ENCODE measurements at places on chromosomes 7 and 10.

DNA sequence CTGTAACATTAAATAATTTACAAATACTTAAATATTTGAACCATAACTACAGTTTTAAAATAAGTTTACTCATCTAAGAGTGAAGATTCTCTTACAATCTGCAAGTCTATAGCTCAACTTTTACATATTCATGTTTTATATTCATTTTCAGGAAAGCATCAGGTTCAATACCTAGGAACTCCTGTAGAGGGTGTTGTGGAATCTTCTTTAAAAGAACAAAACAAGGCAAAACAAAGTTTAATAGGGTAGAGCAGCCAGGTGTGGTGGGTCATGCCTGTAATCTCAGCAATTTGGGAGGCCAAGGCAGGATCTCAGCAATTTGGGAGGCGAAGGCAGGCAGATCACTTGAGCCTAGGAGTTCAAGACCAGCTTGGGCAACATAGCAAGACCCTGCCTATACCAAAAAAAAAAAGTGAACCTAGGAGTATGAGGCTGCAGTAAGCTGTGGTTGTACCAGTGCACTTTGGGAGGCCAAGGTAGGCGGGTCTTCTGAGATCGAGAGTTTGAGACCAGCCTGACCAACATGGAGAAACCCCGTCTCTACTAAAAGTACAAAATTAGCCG lies 45.1 kb downstream of the ST8SIA6 start:
- no peak for DNase-seq

GRCh38 chr10:75013007-75013406 lies 98.4 kb upstream of the SAMD8 start:
- DNase-seq = no peak

GRCh38 chr10:110851020-110851612 lies 20.6 kb upstream of the PDCD4 start:
- DNase-seq = no peak

DNA sequence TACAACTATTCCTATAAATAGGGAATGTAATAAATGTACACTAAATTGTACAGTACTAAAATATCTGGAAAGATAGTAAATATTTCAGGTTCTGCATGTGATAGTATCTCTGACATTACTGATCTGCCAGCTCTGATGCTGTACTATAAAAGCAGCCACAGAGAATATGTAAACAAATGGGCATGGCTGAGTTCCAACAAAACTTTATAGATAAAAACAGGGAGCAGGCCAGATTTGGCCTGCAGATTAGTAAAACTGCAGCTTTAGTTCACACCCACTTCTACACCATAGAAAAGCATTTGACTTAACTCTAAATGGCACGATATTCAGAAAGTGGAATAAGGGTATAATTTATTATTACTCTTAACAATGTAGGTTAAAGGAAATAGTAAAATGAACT lies 18.8 kb upstream of the TLL2 start:
- no peak for DNase-seq

- DNase-seq = no peak
Measured at GRCh38 chr10:8633909-8634308, 579.4 kb downstream of the GATA3 start.

- DNase-seq = no peak
Measured at GRCh38 chr10:129455625-129456024, 11.4 kb upstream of the MGMT start.

DNA sequence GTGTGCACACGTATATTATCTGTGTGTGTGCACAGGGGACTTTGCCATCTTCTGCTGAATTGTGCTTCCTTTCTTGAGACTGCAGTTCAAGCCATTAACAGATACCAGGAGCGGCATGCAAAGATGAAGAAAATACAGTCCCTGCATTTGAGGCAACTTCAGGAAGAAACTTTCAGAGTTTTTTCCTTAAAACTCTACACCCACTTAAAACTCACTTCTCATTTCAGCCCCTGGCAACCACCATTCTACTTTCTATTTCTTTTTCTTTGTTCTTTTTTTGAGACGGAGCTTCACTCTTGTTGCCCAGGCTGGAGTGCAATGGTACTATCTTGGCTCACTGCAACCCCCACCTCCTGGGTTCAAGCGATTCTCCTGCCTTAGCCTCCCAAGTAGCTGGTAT lies 448.9 kb upstream of the ZMIZ1 start:
- no peak for DNase-seq

- DNase-seq = no peak
Measured at GRCh38 chr7:26091933-26092332, 60.1 kb upstream of the NFE2L3 start.

DNA sequence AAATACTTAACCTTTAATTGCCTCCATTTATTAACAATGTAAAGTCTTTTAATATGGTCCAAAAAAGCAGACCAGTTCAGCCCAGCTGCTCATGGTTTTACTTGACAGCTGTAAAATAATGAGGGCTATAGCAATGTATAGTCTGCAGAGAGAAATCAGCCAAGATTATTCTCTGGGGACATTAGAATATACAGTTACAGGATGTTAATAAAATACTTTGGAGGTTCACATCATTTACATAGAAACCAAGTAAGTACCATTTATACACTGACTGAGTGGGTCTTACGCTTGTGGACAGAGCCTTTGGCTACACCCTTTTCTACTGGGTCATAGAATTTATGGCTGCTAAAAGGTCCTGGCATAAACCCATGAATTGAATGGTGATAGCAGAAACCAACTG lies 340.7 kb upstream of the CELF2 start:
- no peak for DNase-seq

GRCh38 chr7:81753392-81753791 lies 16.5 kb downstream of the HGF start:
- no peak for DNase-seq

DNA sequence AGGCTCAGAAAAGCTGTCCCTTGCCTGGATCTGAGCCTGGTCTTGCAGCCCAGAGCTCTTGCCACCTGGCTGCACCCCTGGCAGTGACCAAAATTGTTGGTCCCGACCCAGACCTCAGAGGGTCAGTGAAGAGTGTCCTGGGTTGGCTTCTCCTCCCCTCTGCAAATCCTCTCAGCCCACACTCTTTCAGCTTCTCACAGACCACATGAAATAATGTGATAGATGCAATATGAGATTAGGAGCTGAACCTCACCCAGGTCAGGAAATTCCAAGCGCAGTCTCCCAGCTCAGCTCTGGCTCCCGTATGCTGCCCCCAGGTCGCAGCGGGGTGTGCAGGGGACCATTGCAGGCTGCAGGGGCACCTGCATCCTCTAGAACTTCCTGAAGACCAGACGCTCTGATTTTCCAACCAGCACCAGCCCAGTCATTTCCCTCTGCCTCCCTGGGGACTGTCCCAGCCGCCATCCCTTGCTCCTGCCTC lies 19.6 kb upstream of the RET start:
- no peak for DNase-seq

GRCh38 chr7:77413128-77413527 lies 3.0 kb downstream of the GSAP start:
- DNase-seq = no peak

DNA sequence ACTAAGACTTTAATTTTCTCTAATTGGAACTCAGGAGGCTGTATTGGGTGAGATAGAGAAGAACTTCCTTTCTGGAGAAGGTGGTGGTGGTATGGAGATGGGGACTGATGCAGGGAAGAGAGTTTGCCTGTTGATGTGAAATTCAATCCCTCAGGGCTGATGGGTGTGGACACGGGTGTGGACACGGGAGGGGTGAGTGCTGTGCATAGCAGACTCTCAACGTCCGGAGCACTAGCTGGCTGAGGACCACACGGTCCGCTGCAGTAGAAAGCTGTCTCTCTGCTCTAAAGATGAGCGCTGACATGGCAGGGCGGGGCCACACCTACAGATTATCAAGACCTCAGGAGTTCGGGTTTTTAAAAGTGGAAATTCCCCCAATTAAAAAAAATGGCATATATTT lies 148.5 kb upstream of the PITRM1 start:
- DNase-seq = no peak

DNA sequence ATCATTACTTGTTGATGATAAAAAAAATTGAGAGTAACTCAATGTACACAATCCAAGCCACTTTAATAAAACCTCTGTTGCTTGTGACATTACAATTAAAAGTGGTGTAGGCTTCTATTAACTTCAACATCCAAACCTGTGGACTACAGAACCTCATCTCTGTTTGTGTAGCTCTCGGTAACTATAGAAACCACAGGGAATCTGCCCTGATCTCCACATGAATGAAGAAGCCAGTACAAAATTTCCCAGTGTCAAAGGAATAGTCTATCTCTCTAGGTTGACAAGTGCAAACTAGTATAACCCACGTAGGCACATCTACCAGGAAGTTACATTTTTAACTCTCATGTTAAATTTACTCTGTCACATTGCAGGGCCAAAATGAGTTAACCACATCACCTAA lies 204.3 kb downstream of the CHCHD3 start:
- DNase-seq = no peak

DNA sequence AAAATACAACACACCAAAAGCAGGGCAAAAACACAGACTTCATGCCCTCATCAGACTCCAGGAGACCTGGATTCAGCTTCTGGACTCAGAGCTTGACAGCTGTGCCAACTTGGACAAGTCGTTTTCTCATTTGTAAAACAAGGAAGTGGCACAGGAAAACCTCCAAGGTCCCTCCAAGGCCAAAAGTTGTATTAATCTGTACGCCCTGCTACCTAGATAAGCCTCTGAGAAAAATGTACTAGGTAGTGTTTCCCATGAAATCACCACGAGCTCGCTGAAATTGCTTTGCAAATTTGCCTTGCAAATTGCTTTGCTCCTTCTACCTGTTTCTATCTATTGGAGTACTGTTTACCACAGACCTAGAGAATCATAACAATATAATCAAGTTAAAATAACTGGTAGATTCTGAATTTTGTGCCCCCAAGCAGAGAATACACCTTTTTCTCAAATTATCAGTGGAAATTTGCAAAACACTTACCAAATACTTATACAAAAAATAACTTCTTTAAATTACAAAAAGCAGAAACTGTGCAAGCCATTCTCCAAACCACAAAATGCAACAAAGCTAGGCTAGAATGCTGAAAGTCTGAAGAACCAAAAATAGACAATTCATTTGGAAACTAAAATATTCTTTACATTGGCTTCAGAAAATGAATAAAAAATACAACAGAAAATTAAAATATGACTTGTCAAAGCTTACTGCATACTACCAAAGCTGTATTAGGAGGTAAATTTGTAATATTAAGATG lies 158.1 kb upstream of the CHST15 start:
- no peak for DNase-seq

DNA sequence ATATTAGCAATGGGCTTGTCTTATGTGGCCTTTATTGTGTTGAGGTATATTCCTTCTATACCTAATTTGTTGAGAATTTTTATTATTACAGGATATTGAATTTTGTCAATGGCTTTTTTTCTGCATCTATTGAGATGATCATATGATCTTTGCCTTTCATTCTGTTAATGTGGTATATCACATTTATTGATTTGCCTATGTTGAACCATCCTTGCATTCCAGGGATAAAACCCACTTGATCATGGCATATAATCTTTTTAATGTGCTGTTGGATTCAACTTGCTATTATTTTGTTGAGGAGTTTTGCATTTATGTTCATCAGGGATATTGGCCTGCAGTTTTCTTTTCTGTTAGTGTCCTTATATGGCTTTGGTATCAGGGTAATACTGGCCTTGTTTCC lies 91.8 kb upstream of the KLF14 start:
- no peak for DNase-seq

GRCh38 chr7:150307129-150307528 lies 16.0 kb upstream of the LRRC61 start:
- DNase-seq = no peak

GRCh38 chr10:13823096-13823708 lies 236.4 kb downstream of the PRPF18 start:
- DNase-seq = no peak

- DNase-seq = no peak
Measured at GRCh38 chr7:146655928-146656797, 539.6 kb downstream of the CNTNAP2 start.

DNA sequence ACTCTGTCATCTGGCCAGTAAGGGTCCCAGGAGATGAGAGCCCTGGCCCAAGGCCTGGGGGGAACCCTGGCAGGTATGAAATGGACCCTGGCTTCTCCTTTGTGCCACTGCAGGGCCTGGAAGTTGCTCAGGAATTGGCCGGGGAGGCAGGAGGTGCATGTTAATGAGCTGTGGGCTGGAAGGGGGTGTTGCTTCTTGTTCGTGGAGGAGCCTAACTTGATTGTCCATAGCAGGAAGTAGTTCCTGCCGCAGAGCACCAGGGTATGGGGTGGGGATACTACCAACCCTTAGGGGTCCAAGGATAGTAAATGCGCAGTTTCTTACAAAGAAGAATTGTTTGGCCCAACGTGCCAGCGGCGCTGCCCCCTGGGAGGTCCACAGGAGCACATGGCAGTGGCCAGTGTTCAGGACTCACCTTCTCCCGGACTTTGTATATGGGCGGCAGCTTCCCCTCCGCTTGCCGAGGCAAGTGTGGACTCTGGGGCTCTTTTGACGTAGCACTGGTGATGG lies 21.5 kb downstream of the TEX36 start:
- no peak for DNase-seq

- no peak for DNase-seq
Measured at GRCh38 chr10:119090968-119091367, 10.4 kb upstream of the EIF3A start.

- no peak for DNase-seq
Measured at GRCh38 chr10:19970717-19971116, 154.5 kb downstream of the PLXDC2 start.

DNA sequence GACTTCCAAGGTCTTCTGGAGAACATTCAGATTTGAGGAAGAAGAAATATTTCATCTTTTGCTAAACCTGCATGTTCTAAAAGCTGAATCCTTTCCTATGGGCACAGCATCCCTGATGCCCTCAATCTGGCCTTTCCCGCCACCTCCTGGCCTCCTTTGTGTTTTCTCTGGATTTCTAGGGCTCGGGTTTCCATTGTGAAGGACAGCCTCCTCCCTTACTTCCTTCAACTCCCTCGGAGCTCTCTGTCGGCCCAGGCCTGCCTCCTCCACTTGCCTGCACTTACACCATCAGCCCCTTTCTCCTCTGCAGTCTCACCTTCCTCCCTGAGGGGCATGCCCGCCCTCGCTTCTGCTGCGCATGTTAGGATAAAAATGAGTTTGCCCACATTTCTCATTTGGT lies 75.4 kb downstream of the WIPF3 start:
- DNase-seq = no peak

DNA sequence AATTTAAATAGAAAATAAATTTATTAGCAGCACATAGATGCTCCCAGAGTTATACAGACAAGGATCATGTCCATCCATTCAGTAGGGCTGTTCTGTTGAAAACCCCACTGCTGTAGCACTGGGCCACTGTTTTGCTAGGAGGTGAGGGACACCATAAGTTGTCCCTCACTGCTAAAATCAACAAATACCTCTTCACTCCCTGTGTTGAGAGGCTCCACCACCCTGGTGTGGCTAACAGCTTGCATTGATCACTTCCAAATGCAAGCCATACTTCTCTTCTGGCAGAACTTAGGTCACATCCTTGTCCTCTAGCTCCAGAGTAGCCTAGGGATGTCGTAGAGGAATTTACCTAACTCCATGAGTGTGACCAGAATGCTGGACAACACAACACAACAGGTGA lies 55.4 kb downstream of the MDFIC start:
- DNase-seq = no peak

Measured in nucleus accumbens (tissue), 56 donors.